ENCODE measurements at places on chromosomes 2 and 18.

DNA sequence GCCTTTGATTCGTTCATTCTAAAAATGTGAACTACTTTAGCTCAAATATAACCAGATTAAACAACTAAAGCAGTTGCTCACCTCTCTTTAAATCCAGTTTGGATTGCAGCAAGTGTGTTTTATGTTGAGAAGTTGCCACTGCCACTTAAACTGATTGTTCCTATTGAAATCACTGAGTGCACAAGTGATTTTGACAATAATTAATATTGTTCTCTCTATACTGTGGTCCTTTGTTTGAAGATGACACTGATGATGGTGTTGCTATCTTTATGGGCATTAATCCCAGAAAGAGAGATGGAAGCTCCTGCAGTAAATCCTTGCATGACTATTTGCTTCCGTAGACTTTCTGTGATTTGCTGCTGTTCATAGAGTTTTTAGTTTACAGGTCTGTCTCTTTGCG, 251.4 kb upstream of the ZEB2 start:
- no peak for DNase-seq

- no peak for DNase-seq
Observed at GRCh38 chr2:180990794-180991193, 10.4 kb downstream of the UBE2E3 start.

DNA sequence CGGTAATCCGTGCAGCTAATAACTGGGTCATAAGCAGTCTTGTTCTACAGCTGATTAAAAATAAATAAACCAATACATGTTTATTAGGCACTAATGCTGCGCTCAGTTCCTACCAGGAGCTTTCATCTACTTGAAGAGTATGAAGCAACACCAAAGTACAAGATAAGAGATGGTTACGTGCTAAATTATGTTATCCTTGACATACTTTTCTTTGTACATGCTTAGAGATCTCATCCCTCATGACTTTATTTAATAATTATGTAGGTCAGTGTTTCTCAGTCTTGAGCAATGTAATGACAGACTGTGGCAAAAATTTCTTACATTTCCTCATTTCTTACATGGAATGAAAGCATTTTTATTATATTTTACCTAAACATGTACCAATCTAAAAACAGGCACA, 54.6 kb upstream of the COBLL1 start:
- DNase-seq: no peak

GRCh38 chr2:27765621-27766286, 5.8 kb upstream of the MRPL33 start:
- DNase-seq: no peak

- no peak for DNase-seq
Observed at GRCh38 chr2:56871644-56872043, 687.9 kb downstream of the CCDC85A start.

- no peak for DNase-seq
Observed at GRCh38 chr2:125634662-125635061, 1021.3 kb upstream of the GYPC start.

DNA sequence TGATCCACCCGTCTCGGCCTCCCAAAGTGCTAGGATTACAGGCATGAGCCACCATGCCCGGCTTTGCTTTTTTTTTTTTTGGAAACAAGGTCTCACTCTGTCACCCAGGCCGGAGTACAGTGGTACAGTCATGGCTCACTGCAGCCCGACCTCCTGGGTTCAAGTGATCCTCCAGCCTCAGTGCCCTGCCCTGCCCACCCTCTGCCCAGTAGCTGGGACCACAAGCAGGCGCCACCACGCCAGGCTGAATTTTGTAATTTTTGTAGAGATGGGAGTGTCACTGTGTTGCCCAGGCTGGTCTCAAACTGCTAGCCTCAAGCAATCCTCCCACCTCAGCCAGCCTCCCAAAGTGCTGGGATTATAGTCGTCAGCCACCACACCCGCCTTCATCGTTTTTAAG, 11.6 kb upstream of the PSD4 start:
- no peak for DNase-seq

DNA sequence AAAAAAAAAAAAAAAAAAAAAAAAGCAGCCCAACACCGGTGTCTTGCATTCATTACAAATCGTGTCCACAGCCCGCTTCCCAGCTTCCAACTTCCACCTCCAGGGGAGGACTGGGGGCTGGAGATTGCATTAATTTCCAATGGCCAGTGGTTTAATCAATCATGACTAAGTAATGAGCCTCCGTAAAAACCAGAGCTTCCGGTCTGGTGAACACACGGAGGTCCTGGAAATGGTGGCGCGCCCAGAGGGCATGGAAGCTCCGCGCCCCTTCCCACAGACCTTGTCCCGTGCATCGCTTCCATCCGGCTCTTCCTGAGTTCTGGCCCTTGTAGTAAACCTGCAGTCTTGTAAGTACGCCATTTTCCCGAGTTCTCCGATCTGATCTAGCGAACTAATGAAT, 43.6 kb downstream of the EEF1B2 start:
- DNase-seq: no peak

All from HFF-Myc (cell line).